ENCODE measurements at places on chromosomes 4 and X. TPM values are rescaled to one million over a fixed set of nuclear protein-coding genes. Genes with fewer than 3 reads are reported as not detected.

DNA sequence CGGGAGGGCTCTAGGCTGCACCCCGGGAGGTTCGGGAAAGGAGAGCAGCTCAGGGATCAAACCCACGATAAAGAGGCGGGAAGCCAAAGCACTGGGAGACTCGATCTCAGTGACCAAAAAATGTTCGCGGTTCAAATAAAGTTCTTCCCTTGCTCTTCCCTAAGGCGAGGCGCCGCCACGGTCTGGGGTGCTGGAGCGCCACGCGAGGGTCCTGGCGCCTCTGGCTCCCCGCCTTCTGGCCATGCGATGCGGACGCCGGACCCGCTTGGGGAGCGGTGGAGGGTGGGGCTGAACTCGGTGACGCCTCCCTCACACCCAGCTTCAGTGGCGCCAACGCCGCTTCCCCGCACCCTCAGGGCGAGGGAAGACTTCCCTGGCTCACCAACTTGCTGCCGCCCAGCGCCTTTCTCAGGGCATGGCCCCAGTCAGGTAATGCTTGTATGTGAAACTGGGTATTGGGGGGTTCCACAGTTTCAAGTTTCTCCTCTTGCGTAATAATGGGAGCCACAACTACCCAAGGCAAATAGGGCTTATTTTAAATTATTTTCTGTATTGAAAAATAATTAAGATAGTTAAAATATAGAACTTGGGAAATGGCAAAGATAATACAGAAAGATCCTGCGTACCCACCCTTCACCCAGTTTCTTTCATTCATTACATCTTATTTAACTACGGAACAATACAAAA, at the start of gene QRFPR:
Gene QRFPR (minus strand): TSS at position 243 of the 687 bp plus-strand sequence. CDS start 371 bp downstream, outside the sequence.
- no peak for DNase-seq

GRCh38 chr4:5118994-5119835, 67.9 kb downstream of the STK32B start:
- no peak for DNase-seq

GRCh38 chrX:132227383-132228112, 8.3 kb upstream of the RAP2C start:
- DNase-seq = no peak

GRCh38 chr4:17740702-17741101, 40.7 kb downstream of the FAM184B start:
- DNase-seq = no peak

- DNase-seq = no peak
These were observed 4.9 kb downstream of the DLG3 start for GRCh38 chrX:70449457-70449966.

GRCh38 chrX:52363247-52363883, 5.5 kb upstream of the XAGE2 start:
- DNase-seq = no peak

DNA sequence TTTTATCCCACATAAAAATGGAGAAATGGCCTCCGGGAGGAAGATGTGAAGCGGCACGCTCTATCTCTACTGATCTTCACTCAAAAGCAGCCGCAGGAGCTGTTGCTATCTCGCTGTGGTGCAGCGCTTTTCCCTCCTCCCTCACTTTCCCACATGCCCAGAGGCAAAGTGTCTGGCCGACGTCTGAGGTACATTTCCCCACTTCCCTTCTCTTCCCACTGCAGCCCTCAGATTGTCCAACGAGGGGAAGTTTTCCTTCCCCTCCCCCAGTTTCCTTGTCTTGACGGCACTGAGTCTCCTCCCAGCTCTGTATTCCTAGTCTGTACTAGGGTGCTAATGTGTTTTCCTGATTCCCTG, 660 bp upstream of the COL25A1 start:
- no peak for DNase-seq

DNA sequence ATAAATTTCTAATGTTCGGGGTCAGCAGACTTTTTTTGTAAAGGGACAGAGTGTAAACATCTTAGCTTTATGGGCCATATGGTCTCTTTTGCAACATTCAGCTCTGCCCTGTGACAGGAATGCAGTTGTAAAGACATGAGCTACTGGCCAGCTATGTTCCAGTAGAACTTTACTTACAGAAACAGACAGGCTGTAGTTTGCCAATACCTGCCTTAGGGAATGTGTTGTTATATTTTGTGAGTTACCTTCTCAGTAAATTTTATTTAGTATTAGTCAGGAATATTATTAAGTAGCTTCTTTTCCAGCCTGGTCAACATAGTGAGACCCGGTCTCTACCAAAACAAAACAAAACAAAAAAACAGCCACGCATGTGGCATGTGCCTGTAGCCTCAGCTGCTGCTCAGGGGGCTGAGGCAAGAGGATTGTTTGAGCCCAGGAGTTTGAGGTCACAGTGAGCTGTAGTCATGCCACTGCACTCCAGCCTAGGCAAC, 48.7 kb downstream of the HTT start:
- no peak for DNase-seq

- DNase-seq = no peak
These were observed 14.0 kb downstream of the BBS12 start for GRCh38 chr4:122746485-122746965.

GRCh38 chrX:97211070-97211469, 327.4 kb downstream of the RPA4 start:
- no peak for DNase-seq

DNA sequence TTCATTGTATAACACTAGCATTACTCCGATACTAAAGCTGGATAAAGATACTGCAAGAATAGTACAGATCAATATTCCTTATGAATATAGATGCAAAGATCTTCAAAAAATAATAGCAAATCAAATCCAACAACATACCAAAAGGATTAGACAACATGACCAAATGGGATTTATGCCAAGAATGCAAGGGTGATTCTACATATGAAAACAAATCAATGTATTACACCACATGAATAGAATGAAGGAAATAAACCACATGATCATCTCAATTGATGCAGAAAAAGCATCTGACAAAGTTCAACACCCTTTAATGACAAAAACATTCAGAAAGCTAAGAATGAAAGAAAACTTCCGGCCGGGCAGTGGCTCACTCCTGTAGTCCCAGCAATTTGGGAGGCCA, 42.8 kb downstream of the CUL4B start:
- DNase-seq = no peak

DNA sequence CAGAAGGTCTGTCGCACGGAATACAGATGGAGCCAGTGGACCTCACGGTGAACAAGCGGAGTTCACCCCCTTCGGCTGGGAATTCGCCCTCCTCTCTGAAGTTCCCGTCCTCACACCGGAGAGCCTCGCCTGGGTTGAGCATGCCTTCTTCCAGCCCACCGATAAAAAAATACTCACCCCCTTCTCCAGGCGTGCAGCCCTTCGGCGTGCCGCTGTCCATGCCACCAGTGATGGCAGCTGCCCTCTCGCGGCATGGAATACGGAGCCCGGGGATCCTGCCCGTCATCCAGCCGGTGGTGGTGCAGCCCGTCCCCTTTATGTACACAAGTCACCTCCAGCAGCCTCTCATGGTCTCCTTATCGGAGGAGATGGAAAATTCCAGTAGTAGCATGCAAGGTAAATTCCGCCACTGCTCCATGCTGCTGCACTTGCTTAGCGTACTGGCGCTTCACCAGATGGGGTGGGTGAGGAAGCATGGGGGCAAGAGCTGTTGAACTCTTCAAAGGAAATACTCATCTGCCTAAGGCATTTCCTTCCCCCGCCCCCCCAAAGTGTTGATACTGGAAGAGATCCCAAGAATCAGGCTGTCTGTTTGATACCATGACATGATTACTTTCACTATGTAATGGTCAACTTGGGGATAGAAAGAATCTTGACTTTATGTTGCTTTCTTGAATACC, 24.8 kb downstream of the KLF3 start:
- DNase-seq = peak; percentile 57

GRCh38 chr4:185112104-185112503, 31.0 kb upstream of the SLC25A4 start:
- DNase-seq = no peak

- no peak for DNase-seq
These were observed 2.3 kb upstream of the NR3C2 start for GRCh38 chr4:148444296-148445070.

DNA sequence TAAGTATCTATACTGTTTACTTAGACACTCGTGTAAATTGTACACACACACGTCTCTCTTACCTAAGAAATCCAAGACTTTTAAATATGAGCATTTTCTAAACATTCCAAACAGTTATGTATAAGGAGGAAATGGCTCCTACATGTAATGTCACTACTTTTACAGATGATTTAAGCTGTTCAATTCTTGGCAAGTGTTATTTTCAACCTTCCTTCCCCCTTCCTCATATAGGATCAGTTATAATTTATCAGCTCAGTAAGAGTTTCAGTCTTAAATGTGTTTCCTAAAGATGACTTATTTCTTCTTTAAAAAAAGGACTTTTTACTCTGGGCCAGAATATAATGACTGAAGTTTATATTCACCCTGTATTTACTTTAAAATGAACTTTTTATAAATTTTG, 601.1 kb downstream of the ANKRD50 start:
- DNase-seq = no peak

- DNase-seq = no peak
These were observed 193.8 kb downstream of the FBXO8 start for GRCh38 chr4:174089711-174090110.

- no peak for DNase-seq
These were observed 33.2 kb downstream of the PPARGC1A start for GRCh38 chr4:23856630-23857029.

GRCh38 chrX:153245288-153245731, 66.2 kb downstream of the MAGEA1 start:
- DNase-seq = no peak

GRCh38 chr4:10808591-10808990, 124.0 kb upstream of the CLNK start:
- DNase-seq = no peak

GRCh38 chrX:108163333-108164082, 71.9 kb downstream of the ATG4A start:
- DNase-seq = no peak

DNA sequence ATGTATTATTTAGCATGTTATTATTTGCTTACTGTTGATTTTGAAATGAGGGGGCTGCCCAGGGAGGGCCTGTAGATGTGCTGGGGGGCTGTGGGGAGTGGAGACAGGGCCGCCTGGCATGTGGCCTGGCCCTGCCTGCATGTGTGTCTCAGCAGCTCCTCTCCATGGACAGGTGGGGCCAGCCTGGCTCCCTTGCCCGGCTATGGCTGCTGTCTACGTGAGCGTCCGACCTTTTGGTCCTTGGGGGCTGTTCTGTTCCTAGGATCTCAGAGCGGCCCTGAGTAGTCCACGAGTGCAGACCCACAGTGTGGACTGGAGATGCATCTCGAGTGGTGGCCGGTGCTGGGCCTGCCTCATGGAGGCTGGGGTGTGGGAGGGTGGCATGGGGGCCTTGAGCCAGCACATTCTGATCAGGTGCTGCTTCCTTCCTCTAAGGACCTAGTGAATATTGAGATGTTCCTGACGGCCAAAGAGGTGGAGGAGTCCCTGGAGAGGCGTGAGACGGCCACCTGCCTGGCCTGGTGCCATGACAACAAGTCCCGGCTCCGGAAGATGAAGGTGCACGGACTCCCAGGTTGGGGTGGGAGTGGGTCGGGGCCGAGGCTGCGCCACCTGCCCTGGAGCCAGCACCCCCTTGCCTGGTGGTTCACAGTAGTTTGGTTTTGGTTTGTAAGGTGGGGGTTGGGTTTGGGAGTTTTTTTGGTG, 24.9 kb upstream of the UVSSA start:
- no peak for DNase-seq

DNA sequence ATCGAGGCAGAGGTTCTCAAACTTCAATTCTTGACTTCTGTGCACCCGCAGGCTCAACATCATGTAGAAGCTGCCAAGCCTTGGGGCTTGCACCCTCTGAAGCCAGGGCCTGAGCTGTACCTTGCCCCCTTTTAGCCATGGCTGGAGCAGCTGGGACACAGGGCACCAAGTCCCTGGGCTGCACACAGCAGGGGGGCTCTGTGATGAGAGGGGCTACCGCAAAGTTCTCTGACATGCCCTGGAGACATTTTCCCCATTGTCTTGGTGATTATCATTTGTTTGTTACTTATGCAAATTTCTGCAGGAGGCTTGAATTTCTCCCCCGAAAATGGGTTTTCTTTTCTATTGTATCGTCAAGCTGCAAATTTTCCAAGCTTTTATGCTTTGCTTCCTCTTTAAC, 4.9 kb upstream of the MAGEB17 start:
- no peak for DNase-seq

DNA sequence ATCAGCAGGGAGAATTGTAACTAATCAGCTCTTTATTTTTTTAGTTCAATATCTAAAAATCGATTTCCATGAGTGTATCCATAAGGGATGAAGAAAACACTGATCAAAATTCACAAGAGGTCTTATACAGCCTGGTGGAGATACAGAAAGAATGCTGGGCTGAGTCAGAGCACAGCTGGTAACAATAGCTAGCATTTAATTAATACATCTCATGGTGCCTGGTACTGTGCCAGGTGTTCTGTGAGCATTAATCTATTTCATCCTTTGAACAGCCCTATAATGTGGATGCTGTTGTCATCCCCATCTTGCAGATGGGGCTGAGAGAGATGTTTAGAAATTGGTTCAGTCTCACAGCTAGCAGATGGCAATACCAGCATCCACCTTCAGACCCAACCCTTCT, 250.9 kb upstream of the RPS6KA3 start:
- DNase-seq = no peak

Gene HSD17B13
- 0.83 TPM for total RNA-seq

Gene ADAD1
- total RNA-seq = not detected

Gene GABRG1
- not detected for total RNA-seq

Gene GAGE1
- total RNA-seq = not detected

Gene RHOXF2B
- total RNA-seq = not detected

Gene RRAGB
- total RNA-seq = 24.9 TPM

Gene SLC25A31
- not detected for total RNA-seq

Gene RBM47
- 14.6 TPM for total RNA-seq

Gene LRAT
- total RNA-seq = 0.19 TPM

Gene ITM2A
- total RNA-seq = 35.8 TPM

Gene CLIC2
- total RNA-seq = 12.0 TPM

Gene BCORL1
- 11.8 TPM for total RNA-seq

Gene SPATA18
- 7.5 TPM for total RNA-seq

Gene GPR173
- total RNA-seq = 0.83 TPM

Gene RHOXF1
- total RNA-seq = not detected
